NCI-H187 (cell line): ENCODE measurements at places on chromosomes 2 and 18.

- DNase-seq, result no peak
Observed at GRCh38 chr18:59659508-59660170, 37.6 kb downstream of the CCBE1 start.

- no peak for DNase-seq
Observed at GRCh38 chr2:120563616-120564015, 172.1 kb upstream of the GLI2 start.

- peak; percentile 33 for DNase-seq
Observed at GRCh38 chr2:72094701-72095100, 53.0 kb downstream of the CYP26B1 start.

DNA sequence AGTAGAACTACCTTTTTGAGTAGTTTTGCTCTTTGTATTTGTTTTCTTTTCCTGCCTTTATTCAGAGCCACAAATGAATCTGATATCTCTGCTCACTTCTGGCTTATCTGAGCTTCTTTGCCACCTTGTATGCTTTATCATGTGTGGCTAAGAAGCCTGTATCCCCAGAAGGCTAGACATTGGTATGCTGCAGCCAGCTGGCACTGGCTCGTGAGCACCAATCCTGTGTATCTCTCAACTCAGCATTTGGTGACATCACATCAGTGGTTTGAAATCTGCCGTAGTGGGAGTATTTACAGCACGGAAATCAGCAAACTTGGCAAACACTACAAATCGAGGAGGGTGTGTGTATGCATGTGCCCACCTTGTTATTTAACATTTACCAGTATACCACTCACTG, 183.7 kb upstream of the LHCGR start:
- DNase-seq, result no peak

GRCh38 chr18:53948991-53949390, 275.5 kb downstream of the MBD2 start:
- DNase-seq, result no peak

GRCh38 chr18:49859725-49860124, 46.4 kb upstream of the ACAA2 start:
- no peak for DNase-seq

GRCh38 chr2:208373460-208374089, 33.0 kb upstream of the PTH2R start:
- peak; percentile 1 for DNase-seq

GRCh38 chr2:138503087-138503442, 1.5 kb downstream of the SPOPL start:
- DNase-seq, result no peak

- no peak for DNase-seq
Observed at GRCh38 chr2:188326669-188327301, 35.1 kb downstream of the GULP1 start.

- DNase-seq, result no peak
Observed at GRCh38 chr2:179686718-179687342, 174.6 kb downstream of the ZNF385B start.

DNA sequence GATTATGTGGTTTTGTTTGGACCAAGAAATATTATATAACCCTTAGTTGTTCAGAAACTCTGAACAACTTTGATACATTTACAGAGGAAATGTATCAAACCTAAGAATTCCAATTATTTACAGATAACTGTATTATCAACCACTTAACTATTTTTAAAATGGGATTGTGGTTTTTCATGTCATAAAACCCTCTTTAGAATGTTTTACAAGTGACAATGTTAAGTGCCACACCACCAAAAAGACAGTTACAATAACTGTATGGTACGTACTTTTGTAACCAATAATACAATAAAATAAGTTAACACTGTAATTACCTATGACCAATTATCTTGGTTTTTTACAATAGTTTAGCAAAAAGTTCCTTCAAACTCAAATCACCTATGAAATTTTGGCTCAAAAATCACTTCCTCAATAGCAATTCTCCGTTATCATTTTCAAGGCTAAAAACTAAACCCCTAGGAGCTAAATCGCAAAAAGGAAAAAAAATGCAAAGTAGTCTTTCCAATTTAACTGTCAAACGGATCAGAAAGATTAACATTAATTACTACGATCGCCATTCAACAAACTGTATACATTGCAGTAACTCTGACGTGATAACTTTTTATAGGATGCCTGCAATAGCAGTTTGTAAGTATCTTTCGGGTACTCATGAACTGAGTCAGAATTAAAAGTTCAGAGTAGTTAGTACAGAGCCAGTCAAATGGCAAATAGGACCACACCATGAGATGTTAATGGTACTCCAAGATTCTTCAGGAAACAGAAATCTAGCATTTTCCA, 1.5 kb downstream of the ROCK1 start:
- DNase-seq, result no peak

- no peak for DNase-seq
Observed at GRCh38 chr18:39840856-39841481, 2114.1 kb upstream of the PIK3C3 start.

DNA sequence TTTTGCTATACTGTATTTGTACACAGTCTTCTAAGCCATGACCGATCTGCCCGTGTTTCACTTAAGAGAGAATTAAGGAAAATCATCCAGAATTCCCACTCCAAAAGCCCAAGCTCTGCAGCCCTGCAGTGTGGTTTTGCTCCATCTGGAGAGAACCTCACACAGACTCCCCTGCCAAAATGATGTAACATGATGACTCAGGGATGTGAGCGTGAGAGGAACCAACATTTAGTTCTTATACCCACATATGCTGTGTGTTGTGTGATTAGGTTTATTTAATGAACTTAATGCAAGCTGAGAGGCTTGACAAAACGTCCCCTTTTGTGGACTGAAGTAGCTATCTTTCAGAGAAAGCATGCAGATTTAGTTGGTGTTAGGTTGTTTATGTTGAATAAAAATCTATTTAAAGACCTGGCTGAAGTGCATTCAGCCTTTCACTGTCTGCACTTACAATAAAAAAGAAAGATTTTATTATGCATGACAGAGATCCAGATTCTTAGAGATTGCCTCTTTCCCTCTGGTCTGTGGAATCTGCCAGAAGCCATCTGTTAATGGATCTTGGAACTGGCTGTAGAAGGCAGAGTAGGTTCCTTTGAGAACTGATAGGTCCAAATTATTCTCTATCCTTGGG, 6.3 kb downstream of the RAB12 start:
- DNase-seq, result no peak

- no peak for DNase-seq
Observed at GRCh38 chr18:37343542-37343851, 222.1 kb downstream of the CELF4 start.

DNA sequence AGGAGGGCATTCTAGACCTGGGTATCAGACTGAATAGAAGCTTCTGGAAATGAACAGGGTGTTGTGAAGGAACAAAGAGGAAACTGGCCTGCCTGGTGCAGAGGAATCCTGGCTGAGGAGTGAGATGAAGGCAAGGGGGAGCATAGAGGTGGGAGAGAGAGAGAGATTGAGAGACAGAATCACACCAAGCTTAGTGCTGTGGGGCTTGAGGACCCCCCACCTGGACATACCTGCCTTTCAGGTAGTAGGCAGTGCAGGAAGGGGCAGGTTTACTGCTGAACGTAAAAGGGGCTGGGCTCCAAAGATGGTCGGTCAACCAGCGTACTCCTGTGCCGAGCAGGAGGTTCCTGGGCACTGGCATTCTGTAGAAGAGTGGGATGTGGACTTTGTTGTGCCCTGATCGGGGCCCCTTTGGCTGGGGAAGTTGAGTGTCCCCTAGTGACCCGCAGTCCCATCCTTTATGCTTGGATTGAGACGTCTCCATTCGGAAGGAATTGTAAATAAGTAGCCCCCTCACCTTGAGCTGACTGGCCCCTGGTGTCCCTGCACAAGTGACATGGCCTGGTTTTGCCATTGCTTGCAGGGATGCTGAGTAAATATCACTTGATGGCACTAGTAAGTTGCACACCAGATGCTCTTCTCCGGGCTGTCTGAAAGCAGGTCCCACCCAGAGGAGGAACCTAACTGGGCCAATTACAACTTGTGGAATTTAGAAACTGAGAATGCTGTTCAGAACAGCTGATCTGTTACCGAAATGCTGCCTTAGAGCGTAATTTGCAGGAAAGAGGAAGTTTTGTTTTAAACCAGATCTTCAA, 1.4 kb downstream of the UBE2F start:
- DNase-seq, result no peak

GRCh38 chr2:219570924-219571310, 422 bp downstream of the OBSL1 start:
- no peak for DNase-seq

DNA sequence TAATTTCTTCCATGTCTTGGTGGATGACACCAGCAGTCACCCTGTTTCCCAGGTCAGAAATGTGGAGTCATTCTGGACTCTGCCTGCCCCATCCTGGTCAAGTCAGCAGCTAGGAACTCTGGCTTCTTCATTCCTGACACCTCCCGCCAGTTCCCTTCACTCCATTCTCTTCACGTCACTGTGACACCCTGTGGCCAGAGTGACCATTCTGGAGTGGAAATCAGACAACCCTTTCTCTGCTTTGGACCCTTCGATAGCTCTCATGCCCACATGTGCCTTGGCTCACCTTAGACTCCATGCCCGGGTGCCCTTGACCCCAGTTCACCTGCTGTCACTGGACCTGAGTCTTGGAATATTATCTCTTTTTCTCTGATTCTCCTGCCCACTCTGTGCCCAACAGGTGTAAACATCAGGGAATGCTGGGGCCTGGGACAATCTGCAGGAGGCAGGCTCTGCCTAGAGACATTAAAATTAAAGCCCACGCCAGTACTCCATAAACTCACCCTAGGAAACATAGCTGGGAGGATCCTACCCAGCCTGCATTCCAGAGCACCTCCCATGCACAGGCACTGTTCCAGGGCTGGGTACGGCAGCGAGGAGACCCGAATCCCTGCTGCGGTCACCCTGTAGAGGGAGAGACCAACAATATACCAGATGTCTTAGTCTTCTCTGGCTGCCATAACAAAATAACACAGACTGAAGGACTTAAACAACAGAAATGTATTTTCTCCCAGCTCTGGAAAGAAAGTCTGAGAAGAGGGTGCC, 41.1 kb upstream of the FAHD2A start:
- no peak for DNase-seq

DNA sequence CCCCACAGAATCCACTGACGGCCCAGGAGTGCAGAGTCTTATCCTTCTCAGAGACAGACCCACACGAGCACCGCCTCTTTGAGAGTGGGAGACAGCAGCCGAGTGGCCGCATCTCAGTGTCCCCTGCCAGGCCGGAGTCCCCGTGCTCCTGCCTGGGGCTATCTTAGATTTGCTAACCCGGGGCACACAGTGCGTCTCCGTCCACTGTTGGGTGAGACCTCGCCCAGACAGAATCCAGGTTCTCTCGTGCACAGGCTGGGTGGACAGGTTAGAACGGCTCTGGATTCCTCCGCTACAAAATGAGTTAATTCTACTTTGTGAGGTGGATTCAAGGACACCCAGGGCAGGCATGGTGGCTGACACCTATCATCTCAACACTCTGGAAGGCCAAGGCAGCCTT, 88.3 kb downstream of the ZNF516 start:
- no peak for DNase-seq

DNA sequence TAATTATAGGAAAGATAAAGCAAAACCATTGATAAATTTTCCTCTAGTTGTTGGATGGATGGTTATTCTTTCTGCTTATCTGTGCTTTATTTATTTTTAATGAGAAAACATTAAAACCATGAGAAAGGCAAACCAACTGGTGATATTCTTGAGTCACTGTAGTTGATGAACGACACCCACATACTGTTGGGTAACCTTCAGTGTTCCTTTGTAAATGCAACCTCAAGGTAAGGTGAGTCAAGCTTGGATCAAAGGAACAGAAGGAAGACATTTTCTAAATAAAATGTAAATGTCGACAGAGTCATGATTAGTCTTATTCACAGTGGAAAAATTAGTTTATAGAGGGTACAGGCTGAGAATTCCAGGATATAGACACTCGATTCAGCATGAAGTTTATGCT, 12.7 kb downstream of the ABCB11 start:
- no peak for DNase-seq

- DNase-seq, result no peak
Observed at GRCh38 chr2:109662889-109663288, 48.7 kb downstream of the SOWAHC start.

DNA sequence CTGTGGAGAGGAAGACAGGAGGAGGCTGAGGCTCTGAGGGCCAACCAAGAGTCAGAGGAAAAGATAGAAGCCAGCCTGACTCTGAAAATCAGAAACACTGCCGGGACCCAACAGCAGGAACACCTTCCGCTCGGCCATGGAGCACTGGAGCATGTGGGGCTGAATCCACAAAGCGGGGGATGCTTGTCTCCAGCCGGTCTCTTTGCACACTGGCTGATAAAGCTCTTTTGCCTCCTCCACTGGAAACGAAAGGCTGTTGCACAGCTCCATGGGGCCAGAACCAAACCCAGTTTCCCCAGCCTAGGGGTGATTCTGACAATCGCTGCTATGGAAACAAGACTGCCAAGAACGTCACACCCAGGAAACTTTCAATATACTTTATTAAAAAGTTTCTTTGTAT, 90.3 kb downstream of the COL6A3 start:
- DNase-seq, result no peak

DNA sequence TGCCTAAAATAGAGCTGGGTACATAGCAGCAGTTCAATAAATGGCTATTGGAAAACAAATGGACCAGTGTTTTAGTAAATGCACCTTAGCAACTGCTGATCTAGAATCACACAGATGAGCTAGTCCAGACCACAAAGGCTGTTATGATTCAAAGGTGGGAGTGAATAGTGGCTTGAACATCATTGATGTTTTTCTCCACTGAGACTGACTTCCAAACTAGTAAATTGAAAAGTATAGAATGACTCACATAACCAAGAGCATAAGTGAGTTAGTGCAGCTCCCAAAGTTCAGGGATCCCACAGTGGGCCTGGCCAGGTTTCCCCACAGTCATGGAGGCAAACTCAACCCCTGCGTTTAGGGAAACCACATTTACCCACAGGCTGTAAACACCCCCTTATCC, 106.7 kb upstream of the YPEL5 start:
- DNase-seq, result no peak

- no peak for DNase-seq
Observed at GRCh38 chr18:12907258-12907925, 23.4 kb upstream of the PTPN2 start.

DNA sequence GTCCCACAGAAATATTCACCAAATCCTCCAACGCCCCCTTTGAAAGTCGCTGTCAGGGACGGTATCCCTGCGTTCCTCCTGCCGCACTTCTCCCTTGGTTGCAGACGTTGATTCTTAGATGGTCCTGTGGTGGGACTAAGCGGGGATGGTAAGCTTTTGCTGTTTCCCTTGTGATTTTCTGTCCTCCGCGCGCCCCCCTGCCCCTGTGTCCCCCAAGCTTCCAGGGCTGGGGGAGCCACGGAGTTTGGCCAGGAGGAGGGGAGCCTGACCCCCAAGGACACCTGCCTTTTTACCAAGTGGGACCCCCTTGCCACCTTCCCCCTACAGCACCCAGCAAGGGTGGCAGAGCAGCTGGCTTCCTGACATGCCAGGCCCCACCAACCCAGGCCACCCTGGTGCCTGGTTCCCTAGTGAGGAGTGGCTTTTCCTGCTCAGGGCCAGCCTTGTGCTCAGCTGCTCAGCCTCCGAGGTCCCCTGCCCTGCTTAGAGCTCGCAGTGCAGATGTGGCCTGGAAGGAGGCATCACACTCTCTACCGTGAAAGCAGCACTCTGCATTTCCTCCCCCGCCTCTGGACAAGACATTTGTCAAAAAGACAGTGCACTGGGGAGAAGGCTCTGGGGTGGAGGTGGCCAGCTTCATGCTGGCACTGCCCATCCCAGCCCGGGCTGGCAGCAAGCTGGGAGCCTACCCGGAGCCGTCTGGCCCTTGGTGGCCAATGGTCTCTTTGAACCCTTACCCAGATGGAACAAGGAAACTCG, 49.4 kb downstream of the TWIST2 start:
- DNase-seq, result no peak

GRCh38 chr2:120391911-120392665, 46.2 kb downstream of the INHBB start:
- no peak for DNase-seq
